Activated CD8-positive, alpha-beta memory T cell treated with anti-CD3 and anti-CD28 coated beads, Interleukin-2, amount 50 U/mL, for 4 hours (primary cell): ENCODE measurements at places on chromosomes 12 and 14.

DNA sequence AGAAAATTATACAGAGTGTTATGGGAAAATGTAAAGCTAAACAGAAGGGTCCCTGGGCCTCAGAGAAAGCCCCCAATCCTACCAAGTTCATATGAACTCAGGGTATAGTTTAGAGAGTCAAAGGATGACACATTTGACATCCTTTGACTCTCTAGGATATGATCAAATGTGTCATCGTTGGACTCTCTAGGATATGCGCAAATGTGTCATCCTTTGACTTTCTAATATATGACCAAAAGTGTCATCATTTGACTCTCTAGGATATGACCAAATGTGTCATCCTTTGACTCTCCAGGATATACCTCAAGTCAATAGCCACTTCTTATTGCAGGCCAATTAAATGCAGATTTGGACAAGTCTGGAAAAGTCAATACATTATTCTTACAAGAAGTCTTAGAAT, 204.8 kb upstream of the IGF1 start:
- no peak for DNase-seq

DNA sequence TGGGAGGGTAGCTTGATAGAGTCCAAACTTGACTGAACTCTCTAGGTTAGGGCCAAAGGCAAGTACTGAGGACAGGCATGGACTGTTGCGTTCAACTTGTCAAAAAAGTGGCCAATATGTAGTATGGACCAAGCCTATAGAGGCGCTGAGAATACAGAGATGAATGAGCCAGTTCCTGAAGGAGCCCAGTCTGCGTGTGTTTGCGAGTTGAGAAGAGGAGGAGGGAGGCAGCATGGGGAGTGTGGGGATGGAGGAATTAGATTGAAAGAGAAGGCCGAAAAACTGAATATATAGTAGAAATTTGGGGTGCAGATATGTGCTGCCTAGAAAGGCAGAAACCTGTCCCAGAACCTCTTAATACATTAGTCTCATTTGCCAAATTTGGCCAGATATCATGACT, 412.4 kb downstream of the PCNX1 start:
- no peak for DNase-seq

GRCh38 chr14:55869397-55870049, 248.7 kb upstream of the PELI2 start:
- no peak for DNase-seq

GRCh38 chr14:33758547-33758946, 192.3 kb downstream of the EGLN3 start:
- DNase-seq, result no peak
